ENCODE measurements at places on chromosomes 11 and 22. TPM values are rescaled to one million over a fixed set of nuclear protein-coding genes. Genes with fewer than 3 reads are reported as not detected.
A peak's percentile ranks its signal among the peaks of the same experiment; 100 is the strongest.

DNA sequence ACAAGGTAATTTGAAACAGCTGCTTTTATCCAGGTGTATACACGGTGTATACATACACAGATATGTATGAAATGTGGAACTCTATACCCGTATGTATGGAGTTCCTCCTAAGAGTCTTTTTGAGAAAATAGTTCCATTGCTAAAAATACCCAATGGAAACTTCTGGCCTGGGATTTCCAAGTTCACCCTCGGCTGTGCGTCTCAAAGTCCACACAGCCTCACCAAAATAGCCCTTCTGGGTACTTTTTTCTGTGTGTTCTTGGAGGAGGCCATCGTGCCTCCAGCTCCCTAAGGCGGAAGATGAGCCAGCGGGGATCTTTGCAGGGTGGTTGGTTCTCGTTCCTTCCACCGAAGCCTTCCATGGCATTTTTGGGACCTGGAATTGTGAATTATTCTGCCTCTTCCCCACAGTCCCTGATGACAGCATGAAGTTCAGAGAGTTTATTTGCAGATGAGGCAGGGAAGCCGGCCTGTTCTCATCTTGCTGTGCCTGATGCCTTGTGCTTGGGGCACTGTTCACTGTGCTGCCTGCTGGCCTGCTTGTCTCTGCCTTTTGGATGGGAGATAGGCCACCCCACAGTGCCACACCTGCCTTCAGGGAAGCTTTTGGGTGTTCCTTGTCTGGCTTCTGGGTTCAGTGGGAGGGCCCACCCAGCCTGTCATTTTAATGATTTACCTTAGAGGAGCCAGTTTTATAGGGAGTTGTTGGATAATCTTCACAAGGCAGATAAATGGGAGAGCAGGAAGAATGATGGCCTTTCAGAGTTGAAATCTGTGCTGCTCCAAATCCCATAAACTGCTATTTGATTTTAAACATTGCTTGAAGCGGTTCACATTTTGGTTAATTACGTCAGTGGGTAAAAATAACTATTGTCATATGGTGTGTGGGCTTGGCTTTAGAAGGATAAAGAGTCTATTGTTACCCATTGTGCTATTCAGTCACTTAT, 112.7 kb upstream of the OR4B1 start:
- DNase-seq, result peak; percentile 29
- H3K4me1 ChIP-seq, result peaks cover 56% of the 10 kb centered on the region
- H3K4me3 ChIP-seq, result no peak overlapping the region
- H3K36me3 ChIP-seq, result no peaks in the 10 kb centered on the region
- peak overlapping the region; percentile 45 for H3K27ac ChIP-seq

GRCh38 chr11:39425226-39425625, 2034.2 kb downstream of the LRRC4C start:
- H3K27me3 ChIP-seq, result no peaks in the 10 kb centered on the region
- H3K4me3 ChIP-seq, result no peak overlapping the region
- no peaks in the 10 kb centered on the region for H3K4me1 ChIP-seq
- H3K27ac ChIP-seq, result no peak overlapping the region

DNA sequence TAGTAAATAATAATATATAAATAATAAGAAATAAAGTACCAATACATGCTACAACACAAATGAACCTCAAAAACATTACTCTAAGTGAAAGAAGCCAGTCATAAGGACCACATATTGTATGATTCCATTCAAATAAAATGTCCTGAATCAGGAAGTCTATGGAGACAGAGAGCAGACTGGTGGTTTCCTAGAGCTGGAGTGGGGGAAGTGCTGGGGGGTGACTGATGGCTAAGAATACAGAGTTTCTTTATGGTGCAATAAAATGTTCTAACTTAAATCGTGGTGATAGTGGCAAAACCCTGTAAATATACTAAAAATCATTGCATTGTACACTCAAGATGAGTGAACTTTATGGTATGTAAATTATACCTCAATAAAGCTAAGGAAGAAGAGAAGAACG, 376.5 kb downstream of the BUD13 start:
- H3K27ac ChIP-seq, result no peak overlapping the region
- DNase-seq, result no peak
- H3K36me3 ChIP-seq, result no peaks in the 10 kb centered on the region
- H3K4me1 ChIP-seq, result peaks cover 46% of the 10 kb centered on the region

- no peak for DNase-seq
- H3K4me1 ChIP-seq, result peaks cover 93% of the 10 kb centered on the region
- peak overlapping the region; percentile 83 for H3K4me3 ChIP-seq
- no peaks in the 10 kb centered on the region for H3K27me3 ChIP-seq
- peak overlapping the region; percentile 87 for H3K27ac ChIP-seq
These were observed 1.4 kb upstream of the APOA5 start for GRCh38 chr11:116792869-116793771.

DNA sequence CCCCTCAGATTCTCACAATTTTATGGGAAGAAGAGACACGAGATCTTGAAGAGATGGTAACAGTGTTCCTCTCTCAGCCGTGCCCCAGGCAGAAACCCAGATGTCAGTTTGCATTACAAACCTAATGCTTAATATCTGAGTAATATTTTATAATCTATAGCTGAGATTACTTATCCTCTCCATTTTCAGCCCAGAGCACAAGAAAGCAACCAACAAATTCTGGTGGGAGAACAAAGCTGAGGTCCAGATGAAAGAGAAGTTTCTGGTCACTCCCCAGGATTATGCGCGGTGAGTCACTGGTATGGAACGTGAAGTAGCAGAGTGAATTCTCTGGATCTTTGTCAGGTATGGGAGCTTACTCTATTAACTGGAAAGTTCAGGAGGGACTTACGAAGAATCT, 884 bp downstream of the CENATAC start:
- H3K4me3 ChIP-seq, result peak overlapping the region; percentile 79
- H3K27me3 ChIP-seq, result no peaks in the 10 kb centered on the region
- peak; percentile 81 for DNase-seq
- H3K36me3 ChIP-seq, result peaks cover 17% of the 10 kb centered on the region

- no peak for DNase-seq
- H3K36me3 ChIP-seq, result peaks cover 96% of the 10 kb centered on the region
- peaks cover 27% of the 10 kb centered on the region for H3K4me1 ChIP-seq
These were observed 35.6 kb downstream of the BRD1 start for GRCh38 chr22:49792107-49792506.

DNA sequence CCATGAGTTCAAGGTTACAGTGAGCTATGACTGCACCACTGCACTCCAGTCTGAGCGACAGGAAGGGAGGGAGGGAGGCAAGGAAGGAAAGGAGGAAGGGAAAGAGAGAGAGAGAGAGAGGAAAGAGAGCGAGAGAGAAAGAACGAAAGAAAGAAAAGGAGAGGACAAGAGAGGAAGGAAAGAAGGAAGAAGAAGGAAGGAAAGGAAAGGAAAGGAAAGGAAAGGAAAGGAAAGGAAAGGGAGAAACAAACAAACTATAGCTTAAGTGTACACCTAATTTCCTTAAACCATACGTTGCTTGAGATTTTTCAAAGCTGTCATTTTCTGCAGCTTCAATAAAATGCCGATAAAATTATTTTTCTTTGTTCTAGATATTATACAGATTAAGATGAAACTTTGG, 80.2 kb upstream of the APOA1 start:
- no peak overlapping the region for H3K4me3 ChIP-seq
- H3K27ac ChIP-seq, result no peak overlapping the region
- peaks cover 15% of the 10 kb centered on the region for H3K36me3 ChIP-seq
- no peak for DNase-seq

DNA sequence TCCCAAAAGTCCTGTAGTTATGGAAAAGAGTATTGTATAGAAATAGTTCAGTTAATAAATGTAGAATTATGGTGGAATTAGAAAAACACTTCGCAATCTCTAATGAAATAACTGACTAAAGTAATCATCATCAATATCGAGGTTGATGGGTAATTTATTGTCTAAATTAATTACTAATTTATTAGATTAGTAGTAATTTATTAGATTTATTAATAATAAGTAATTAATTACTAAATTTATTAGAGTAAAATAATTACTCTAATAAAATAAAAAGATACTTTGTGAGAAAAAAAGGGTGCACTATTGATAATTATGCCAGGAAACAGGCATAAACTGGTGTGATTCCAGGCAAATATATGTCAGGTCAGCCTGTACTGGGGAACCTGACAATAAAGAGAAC, 455.6 kb downstream of the AASDHPPT start:
- no peaks in the 10 kb centered on the region for H3K36me3 ChIP-seq
- no peaks in the 10 kb centered on the region for H3K4me1 ChIP-seq
- H3K4me3 ChIP-seq, result no peak overlapping the region
- no peaks in the 10 kb centered on the region for H3K27me3 ChIP-seq
- no peak overlapping the region for H3K27ac ChIP-seq

GRCh38 chr11:95242091-95242844, 11.3 kb upstream of the SESN3 start:
- no peaks in the 10 kb centered on the region for H3K4me1 ChIP-seq
- H3K4me3 ChIP-seq, result no peak overlapping the region

GRCh38 chr11:76665921-76666351, 4.6 kb downstream of the LRRC32 start:
- DNase-seq, result no peak
- no peak overlapping the region for H3K4me3 ChIP-seq
- H3K27ac ChIP-seq, result no peak overlapping the region

GRCh38 chr11:127110542-127110941, 110.0 kb upstream of the KIRREL3 start:
- H3K27me3 ChIP-seq, result no peaks in the 10 kb centered on the region
- H3K4me3 ChIP-seq, result no peak overlapping the region
- DNase-seq, result no peak
- H3K27ac ChIP-seq, result no peak overlapping the region
- H3K4me1 ChIP-seq, result no peaks in the 10 kb centered on the region

- H3K27ac ChIP-seq, result no peak overlapping the region
- no peaks in the 10 kb centered on the region for H3K36me3 ChIP-seq
- peaks cover 44% of the 10 kb centered on the region for H3K4me1 ChIP-seq
- no peaks in the 10 kb centered on the region for H3K27me3 ChIP-seq
- DNase-seq, result no peak
- H3K4me3 ChIP-seq, result no peak overlapping the region
These were observed 109.6 kb downstream of the USP35 start for GRCh38 chr11:78298291-78298771.

DNA sequence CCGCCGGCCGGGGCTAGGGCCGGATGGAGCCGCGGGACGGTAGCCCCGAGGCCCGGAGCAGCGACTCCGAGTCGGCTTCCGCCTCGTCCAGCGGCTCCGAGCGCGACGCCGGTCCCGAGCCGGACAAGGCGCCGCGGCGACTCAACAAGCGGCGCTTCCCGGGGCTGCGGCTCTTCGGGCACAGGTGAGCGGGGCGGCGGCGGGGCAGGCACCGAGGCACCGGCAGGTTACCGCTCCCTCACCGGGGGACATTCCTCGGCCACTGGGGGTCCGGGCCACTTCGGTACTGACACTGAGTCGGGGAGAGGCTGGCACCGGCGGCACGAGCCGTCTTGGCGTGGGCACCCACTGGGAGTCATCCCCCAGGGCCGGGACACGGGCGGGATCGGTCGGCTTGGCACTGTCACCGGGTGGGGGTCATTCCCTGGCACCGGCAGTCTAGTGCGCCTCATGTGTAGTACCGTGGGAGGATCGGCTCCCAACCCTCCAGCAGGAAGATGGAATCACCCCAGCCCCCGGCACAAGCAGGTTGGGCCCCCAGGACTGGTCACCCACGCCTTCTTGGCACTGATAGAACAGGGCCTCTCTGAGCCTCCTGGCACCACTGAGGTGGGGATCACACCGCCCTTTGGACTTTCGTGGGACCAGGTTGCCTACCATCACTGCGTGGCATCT, 511 bp downstream of the DGKZ start:
- H3K27me3 ChIP-seq, result peaks cover 9% of the 10 kb centered on the region
- H3K4me3 ChIP-seq, result peak overlapping the region; percentile 88
- H3K36me3 ChIP-seq, result no peaks in the 10 kb centered on the region
- DNase-seq, result no peak
- H3K27ac ChIP-seq, result no peak overlapping the region

DNA sequence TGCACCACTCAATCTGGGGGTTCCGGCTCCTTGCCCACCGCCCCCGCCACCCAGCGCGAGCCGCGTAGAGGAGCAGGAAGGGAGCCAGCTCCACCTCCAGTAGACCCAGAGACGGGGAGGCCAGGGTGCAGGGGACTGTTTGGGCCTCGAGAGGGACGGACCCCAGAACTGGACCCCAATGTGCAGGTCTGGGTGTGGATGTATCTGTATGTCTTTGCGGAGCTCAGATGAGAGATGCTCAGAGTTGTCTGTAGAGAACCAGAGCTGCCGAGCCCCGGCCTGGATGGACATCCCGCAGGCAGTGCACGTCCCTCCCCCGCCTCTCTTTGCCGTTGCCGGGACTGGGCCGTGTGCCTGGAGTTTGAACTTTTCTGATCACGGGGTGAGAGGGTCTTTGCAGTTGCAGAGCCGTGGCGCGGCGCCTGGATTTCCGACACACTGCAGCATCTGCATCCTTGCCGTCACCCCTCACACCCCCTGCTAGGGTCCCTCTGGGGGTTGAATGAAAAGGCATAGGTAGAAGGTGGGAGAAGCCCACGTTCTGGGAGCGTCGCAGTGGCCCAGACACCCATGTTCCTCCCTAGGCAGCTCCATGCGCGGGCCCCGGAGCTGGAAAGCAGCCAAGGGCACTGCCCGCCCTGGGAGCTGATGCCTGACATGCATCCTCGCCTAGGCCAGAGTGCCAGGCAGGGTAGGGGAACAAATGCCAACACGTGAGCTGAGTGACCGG, 105.2 kb downstream of the KCNQ1 start:
- DNase-seq, result no peak
- H3K36me3 ChIP-seq, result no peaks in the 10 kb centered on the region
- H3K4me1 ChIP-seq, result peaks cover 8% of the 10 kb centered on the region
- H3K4me3 ChIP-seq, result no peak overlapping the region

DNA sequence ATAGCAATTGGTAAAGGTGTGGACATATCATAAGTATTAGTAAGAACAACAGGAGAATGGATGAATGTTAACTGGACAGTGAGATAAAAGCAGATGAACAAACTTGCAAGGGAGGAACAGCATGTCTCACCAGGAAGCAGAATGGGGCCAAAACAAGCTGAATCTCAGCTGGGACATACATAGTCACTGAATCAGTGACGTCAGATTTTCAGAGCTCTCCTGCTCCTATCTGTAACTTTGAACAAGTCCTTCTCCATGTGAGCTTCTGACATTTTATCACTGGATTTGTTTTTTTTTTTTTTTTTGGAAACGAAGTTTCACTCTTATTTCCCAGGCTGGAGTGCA, 118.7 kb downstream of the BBOX1 start:
- no peaks in the 10 kb centered on the region for H3K4me1 ChIP-seq
- DNase-seq, result no peak
- no peaks in the 10 kb centered on the region for H3K36me3 ChIP-seq
- H3K4me3 ChIP-seq, result no peak overlapping the region
- H3K27me3 ChIP-seq, result no peaks in the 10 kb centered on the region

ANGPTL5 gene
- total RNA-seq, result not detected

CCDC85B gene
- 19.5 TPM for total RNA-seq

SLC22A6 gene
- total RNA-seq, result not detected

OR2AT4 gene
- not detected for total RNA-seq

PES1 gene
- 111 TPM for total RNA-seq

JRKL gene
- 8.6 TPM for total RNA-seq

SPA17 gene
- total RNA-seq, result 12.7 TPM

KDELR3 gene
- 18.9 TPM for total RNA-seq

SLC6A5 gene
- total RNA-seq, result not detected

NLRP14 gene
- not detected for total RNA-seq

UBQLNL gene
- not detected for total RNA-seq

TIGD3 gene
- total RNA-seq, result 4.9 TPM
